ENCODE measurements at places on chromosomes 16 and 17.

GRCh38 chr16:83533193-83533592 lies 274.6 kb upstream of the HSBP1 start:
- DNase-seq: peak; percentile 86

DNA sequence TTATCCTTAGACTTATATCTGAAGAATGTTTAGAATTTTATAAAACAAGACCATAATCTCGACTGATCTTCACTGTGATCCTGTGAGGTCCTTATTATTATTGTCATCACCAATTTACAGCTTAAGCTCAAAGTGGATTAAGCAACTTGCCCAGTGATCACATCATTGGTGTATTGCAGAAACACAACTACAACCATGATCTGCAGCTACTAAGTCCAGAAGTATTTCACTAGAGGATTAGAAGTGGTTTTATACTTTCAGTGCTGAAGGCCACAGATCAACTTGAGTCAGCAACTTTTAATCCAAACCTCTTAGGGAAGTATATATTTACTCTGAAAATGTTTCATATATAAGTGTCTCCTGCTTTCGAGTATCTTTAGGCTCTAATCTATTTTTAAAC lies 624.3 kb upstream of the SOX9 start:
- no peak for DNase-seq

GRCh38 chr16:14427371-14427948 lies 202.6 kb downstream of the PARN start:
- no peak for DNase-seq

DNA sequence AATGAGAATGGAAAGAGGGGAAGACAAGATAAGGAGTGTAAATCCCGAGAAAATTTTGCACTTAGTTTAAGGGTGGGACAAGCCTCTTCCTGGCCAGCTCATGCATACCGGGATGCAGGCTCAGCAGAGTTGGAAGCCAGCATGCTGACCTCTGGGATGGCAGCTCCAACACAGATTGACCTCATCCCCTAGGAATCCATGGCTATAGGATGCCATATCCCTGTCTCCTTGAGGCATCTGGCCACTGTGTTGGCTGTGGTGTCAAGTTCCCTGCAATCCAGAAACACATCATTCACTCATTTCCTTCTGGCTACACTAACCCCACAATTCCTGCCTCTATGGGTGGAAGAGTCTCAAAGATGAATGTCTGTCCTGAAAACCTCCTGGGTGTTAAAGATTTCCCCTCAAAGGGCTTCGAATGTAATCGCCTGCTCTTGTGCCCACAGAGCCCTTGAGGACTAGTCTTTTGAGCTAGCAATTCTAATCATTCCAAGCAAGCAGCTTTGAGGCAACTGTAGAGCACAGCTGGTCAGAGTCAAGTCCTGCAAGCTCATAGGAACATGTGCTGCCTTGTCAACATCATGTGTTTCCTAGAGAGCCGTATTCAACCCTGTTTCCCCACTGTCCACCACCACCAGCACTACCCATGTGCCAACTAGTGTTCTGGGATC lies 141.4 kb downstream of the PMP22 start:
- no peak for DNase-seq
